ENCODE measurements at places on chromosomes 3 and 15.
A peak's percentile ranks its signal among the peaks of the same experiment; 100 is the strongest.

- DNase-seq, result peak; percentile 37
Observed at GRCh38 chr3:153221748-153222162, 59.7 kb downstream of the RAP2B start.

DNA sequence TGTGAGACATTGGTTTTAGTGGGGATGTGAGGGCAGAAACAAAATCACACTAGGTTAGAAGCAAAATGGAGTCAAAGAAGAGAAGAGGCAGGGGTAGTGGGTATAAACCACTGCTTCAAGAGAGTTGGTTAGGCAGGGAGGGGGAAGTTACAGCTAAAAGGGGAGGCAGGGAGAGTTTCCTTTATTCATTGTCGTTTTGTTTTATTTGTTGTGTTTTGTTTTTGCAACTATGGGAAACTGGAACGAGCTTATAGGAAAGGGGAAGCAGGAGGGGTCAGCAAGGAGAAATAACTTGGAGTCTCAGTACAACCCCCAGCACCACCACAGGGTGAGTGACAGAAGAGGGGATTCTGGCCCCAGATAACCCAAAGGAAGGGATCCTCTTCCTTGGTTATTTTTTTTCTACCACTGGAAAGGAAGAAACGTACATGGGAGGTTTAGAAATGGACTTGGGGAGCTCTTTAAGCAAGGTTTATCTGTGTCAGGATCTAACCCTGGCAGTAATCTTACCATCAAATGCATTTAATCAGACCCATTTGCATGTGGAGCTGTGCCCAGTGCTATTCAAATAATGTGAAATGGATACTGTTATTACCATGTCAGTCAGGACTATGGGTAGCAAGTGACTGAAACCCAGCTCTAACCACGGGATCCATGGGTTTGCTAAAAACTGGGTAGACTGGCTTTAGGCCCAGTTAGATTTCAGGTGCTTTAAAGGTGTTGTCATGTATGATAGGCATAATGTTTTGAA is 68.7 kb downstream of the CCNL1 start:
- DNase-seq, result no peak

GRCh38 chr3:14535616-14536015 is 4.5 kb downstream of the GRIP2 start:
- no peak for DNase-seq

- DNase-seq, result peak; percentile 5
Observed at GRCh38 chr15:99445272-99445850, 120.4 kb upstream of the MEF2A start.

DNA sequence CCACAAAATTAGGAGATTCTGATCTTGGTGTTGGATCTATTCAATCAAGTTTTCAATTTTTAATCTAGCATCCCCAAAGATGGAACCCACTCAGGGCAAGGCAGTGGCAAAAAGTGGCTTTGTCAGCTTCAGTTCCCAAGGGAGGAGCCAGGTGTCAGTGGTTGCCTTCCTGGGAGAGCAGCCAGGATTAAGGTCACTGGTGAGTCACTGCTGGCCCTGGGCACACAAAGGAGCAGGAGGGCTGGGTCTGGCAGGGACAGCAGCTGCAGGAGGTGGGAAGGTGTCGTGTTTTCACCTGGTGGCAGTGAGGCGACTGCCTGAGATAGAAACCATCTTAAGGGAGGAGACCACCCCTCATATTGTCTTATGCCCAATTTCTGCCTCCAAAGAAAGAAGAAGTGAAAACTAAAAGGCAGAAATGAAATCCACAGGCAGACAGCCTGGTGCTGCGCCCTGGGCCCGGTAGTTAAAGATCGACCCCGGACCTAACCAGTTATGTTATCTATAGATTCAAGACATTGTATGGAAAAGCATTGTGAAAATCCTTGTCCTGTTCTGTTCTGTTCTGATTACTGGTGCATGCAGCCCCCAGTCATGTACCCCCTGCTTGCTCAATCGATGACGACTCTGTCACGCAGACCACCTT is 5.9 kb upstream of the KLHL25 start:
- DNase-seq, result no peak

DNA sequence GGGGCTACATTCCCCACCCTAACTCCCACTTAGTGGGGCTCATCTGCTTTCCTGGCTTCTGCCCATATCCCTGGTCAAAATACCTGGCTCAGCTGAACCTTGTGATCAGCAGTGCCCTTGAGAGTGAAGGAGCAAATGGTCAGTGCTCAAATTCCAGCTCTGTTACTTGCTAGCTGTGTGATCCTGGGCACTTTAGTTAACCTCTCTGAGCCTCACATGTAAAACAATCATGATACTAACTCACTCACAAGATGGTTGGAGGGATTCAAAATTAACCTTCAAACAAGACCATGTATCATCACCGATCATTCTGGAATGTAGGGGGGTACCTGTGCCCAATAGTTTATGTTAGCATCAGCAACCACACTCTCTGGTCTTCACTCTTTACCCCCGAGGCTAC is 325.6 kb upstream of the TLE3 start:
- DNase-seq, result no peak

DNA sequence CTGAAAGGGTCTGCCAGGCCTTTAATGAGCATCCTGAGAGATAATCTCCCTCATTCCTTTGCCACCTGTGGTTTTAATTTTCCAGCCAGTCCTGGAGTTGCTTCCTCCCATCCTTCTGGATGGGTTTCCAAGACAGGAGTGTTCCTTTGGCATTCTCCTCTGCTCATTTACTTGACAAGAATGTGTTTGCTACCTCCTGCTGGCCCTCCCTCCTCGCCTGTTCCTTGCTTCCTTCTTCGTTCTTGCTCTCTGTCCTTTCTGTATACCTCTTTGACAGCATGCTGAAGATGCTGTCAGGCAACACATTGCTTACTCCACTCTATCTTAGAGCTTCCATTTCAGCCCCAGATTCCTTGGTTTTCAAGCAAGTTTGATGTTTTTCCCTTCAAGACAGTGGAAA is 46.0 kb downstream of the ERC2 start:
- no peak for DNase-seq

- DNase-seq, result peak; percentile 34
Observed at GRCh38 chr3:191455257-191455952, 5.6 kb upstream of the PYDC2 start.

DNA sequence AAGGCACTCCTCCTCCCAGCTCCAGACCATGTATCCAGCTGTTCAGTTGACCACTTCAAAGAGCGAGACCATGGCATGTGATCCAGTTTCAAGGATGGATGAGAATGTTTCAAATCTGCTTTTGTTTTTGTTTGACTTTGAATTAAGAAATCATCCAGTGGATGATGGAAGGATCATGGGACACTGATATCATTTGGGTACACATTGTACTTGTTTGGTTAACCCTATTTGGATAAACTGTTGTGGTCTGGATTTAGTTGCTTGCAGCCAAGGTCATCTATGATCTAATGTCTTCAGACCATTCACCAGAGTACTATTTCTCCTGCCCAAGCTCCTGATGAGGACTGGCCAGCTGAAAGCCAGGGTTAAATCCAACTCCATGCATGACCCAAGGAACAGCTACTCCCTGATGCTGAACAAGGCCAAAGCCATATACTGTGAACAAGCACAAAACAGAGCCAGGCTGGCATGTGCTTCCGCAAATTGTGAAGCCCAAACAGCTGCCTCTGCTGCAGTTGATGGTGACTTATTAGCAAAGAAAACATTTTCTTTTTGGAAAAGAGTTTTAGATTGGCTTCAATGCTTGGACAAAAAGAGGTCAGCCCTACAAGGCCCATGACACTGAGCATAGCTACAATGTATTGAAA is 5.2 kb upstream of the ADAMTS17 start:
- no peak for DNase-seq

GRCh38 chr3:147699175-147699838 is 290.1 kb downstream of the ZIC1 start:
- DNase-seq, result no peak

DNA sequence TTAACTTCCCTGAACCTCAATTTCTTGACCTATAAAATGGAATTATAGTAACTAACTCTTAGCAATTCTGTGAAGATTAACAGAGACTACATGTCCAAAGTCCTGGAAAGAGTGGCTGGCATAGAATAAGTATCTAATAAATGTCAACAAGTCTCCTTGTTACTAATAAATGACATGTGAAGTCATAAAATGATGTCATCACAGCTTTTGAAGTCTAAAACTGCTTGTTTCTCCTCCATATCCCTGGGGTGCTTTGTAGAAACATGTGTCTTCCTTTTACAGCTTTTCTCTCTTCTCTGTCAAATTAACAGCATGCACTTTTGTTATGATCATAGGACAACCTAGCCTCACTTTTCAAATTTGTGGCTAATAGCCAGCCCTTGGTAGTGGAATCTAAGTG is 510.2 kb downstream of the NTRK3 start:
- no peak for DNase-seq

DNA sequence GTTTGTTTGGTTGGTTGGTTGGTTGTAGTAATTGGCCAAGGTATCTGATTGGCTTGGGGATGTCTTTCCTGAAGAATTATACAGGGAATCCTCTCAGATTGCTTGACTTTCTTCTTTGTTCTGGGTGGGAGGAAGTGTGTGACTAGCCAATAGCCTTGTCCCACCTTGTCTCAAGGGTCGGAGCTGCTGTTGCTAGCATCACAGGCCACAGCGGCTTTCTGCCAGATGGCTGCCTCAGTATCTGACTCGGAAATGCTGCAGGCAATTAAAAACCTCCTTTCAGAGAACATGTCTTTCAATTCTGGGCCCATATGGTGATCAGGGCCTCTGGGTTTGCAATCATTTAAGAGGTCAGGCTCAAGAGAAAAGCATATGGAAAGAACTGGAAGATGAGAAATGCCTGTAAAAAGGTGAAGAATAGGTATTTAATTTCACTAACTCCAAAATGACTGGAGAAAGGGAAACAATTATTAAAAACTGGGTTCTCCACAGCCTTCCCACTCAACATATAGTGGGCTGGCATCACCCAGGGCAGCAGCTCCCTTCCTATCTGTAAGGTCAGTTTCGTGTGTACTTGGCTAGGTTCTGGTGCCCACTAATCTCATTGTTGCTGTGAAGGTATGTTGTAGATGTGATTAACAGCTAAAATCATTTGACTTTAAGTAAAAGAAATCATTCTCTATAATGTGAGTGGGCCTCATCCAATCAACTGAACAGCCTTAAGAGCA is 32.4 kb downstream of the TGFBR2 start:
- no peak for DNase-seq

DNA sequence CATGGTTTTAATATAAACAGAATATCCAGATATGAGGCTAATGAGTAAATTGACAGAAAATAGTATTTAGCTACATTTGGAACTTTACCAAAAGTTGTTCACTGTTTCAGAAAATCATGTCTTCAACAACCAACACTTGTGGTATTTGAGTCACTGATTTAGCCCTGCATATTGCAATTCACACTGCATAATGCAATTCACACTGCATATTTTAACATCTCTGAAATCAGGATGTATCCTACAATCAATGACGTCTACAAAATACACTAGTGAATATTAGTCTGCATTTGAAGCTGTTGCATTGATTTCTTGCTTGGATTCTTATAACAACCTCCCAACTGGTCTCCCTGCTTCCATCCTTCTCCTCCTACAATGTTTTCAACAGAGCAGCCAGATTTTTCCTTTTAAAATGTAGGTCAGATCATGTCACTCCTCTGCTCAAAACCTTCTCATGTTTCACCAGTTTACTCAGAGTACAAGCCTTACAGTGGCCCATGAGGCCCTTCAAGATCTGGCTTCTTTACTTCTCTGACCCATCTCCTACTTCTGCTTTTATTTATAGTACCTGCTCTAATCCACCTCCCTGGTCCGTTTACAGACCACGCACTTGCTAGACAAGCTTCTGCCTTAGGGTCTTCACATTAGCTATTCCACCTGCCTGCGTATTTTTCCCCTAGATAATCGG is 11.4 kb upstream of the RAB11A start:
- no peak for DNase-seq

DNA sequence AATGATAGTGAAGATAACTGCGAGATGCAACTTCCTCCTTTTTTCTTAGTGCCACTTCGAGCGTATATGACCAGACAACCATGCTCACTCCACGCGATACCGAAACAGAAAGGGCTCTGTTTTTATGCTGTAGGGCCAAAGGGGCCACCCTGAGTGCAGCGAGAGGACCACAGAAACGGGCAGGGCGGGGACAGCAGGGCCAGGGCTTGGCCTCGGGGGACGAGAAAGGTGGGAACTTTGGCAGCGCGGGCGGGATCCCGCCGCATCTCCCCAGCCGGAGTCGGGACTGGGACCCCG is 483 bp downstream of the VPS13C start:
- DNase-seq, result peak; percentile 82

DNA sequence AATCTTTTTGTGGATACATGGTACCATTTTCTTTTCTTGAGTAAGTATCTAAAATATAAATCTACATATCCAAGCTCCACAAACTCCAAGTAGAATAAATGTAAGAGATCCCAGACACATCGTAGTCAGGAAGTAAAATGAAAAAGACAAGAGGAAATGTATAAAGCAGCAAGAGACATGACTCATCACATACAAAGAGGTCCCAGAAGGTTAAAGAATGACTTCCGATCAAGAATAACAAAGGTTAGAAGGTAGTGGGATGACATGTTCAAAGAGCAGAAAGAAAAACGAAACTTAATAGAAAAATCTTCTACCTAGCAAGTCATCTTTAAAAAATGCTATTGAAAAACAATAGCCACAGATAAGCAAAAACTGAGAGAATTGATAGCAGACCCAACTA is 705.8 kb downstream of the NR2F2 start:
- DNase-seq, result no peak

DNA sequence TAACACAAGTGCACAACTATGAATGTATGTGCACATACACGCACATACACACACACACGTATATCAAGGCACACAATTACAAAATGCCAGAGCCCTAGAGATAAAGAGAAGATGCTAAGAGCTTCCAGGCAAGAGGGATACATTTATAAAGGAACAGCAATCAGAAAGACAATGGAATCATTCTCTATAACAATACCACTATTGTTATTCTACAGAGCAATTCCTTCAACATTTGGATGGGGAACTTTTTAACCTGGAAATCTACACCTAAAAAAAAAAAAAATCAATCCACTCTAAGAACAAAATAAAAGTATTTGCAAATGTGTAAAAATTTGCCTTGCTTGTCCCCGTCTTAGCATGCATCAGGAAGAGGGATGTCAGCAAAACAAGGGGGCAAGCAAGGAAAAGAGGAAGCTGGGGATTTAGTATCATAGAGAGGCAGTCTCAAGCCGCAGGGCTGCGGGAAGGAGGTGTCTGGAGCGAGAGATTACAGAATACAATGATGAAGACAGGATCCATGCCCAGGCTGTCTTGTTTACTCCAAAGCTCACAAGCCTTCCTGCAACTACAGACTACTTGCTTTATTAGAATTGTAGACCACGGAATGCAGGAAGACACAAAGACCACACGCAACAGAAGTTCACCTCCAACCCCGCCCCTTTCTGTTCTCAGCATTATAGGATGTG is 220.2 kb downstream of the NTRK3 start:
- no peak for DNase-seq

GRCh38 chr3:112167758-112168157 is 34.7 kb upstream of the GCSAM start:
- DNase-seq, result peak; percentile 60

DNA sequence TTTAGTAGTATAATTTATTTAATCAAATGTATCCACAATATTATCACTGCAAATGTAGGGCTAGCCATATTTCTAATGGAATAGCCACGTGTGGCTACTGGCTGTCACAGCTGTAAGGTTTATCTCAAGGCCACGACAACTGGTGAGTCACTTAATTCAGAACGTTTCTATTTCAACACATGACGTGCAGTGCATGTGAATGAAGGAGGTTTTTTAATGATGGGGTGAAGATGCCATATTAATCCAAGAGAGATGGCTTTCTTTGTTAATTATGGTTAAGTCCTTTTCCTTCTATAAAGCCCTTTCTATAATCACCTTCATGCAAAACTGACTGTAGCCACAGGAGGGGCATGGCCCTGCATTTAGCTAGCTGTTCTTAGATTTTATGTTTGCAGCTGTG is 212.0 kb downstream of the FEZF2 start:
- no peak for DNase-seq

Data from GM13976 (cell line).